ENCODE measurements at places on chromosomes 6 and 20.

DNA sequence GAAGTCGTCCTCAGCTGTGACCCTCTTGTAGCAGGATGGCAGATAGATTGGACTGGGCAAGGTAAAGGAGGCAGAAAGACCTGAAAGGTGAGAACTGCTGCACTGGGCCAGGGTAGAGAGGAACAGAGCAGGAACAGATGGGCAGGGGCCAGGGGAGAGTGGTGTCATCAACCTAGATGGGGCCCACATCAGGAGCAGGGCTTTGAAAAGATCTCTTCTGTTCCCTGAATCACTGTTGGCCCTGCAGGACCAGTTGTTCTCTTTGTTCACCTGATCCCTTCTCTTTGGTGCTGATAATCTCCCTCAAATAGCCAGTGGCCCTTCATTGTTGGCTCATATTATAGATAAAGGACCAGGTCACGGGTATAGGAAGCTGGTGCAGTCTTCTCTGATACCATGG, 59.9 kb downstream of the DTD1 start:
- DNase-seq: no peak

GRCh38 chr6:12324748-12325147, 34.6 kb downstream of the EDN1 start:
- no peak for DNase-seq

DNA sequence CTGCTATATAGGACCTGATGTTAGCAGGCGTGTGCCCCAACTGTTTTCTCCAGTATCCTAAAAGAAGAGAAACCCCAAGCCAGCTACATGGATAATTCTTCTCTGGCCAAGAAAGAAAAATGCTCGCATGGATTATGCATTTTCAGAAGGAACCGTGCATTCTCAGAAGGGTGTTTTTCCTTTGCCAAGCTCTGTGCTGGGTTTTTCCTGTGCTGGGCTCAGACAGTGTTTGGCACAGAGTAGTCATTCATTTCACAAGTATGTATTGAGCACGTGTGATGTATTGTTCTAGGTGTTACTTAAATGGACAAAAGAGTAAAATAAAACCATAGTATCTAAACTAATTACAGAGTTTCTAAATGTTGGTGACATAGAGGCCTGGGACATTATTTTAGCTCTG, 62.7 kb upstream of the ZNF133 start:
- no peak for DNase-seq

GRCh38 chr20:55500130-55500529, 505.2 kb downstream of the CBLN4 start:
- no peak for DNase-seq

- peak; percentile 70 for DNase-seq
Measured at GRCh38 chr6:15504581-15505350, 158.1 kb downstream of the DTNBP1 start.

- DNase-seq: peak; percentile 49
Measured at GRCh38 chr6:132750455-132751248, 7.1 kb downstream of the VNN2 start.

GRCh38 chr20:60062431-60063047, 104.3 kb downstream of the CDH26 start:
- DNase-seq: no peak

- DNase-seq: no peak
Measured at GRCh38 chr20:36304786-36305495, 1.2 kb upstream of the DLGAP4 start.

DNA sequence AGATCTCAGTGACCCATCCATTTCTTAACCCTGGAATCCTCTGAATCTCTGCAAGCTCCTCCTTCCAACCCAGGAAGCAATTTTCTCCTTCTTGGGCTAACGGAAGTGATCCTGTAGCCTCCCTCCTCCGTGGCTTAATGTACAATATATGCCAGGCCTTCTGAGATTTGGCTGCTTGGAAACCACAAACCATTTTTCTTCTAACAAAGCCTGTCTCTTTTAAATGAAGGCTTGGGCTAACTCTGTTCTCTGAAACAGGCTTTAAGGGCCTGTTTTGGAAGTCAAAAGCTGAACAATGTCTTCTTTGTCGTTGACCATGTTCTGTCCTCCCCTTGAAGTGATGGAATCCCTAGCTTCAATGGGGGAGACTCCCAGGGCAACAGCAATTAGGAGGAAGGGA, 14.9 kb downstream of the FYN start:
- no peak for DNase-seq

DNA sequence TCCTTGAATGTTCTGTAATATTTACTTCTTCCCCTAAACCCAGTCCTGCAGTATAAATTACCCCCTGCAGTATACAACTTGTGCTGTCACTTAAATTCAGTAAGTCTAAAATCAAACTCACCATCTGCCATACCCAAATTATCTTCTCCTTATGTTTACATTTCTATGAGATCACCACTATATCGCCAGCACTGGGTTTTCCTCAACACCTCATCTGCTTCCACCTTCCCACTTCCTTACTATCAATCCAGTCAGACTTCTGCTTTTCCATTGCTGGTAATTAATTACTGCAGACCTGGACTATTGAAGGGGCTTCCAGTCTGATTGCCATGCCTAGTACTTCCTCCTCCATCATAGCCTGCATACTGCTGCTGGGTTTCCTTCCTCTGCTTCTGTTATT, 15.2 kb downstream of the EFHC1 start:
- no peak for DNase-seq

DNA sequence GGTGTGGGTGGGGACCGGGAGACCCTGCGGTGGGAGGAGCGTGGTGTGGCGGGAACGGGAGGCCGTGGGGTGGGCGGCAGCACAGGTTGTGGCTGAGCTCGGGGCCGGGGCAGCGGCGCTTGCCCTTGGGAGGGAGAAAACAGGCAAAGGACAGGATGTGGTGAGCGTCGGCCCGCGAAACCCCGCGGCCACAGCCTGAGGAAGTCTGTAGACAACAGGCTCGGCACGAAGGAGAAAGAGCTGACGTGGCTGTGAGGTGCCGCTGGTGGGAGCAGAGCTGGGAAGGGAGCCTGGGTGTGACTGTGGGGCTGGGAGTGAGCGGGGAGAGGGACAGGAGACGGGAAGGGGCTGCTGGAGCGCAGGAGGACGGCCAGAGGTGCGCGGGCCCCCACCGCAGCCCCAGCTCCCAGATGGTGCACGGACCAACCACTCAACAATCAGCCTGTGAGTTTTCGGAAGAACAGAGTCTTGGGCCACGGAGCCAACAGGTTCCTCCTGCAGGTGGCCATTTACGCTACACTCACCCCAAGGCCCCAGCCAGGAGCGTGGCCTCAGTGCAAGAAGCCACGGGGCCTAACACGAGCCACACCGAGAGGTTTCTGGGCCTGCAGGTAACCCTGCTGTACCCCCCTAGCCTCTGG, 202.8 kb downstream of the DLL1 start:
- DNase-seq: no peak

DNA sequence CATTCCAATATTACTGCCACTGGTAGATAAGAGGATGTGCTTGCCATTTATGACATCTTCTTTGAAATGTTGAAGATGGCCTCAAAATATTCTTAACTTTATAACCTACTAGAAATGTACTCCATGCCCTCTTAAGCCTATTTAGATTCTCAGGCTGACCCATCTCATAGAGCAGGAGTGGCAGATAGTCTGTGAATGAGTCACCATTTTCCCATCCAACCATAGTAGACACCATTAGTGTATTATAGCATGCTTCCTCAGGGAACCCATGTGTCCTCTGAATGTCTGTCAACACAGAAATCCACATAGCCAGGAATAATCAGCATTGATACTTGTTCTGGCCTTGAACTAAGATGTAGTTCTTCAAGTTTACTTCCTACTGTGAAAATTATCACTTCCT, 150.2 kb downstream of the IMPG1 start:
- no peak for DNase-seq

DNA sequence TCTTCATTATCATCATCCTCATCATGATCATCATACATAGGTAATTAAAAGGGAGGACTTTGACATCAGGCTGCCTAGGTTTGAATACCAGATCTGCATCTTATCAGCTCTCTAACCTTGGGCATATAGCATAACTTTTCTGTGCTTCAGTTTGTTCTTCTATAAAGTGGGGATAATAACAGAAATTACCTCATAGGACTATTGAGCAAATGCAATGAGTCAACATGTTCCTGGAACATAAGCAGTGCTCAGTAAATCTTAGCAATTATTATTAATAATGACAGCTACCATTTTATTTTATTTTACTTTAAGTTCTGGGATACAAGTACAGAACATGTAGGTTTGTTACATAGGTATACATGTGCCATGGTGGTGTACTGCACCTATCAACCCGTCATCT, 7.2 kb downstream of the C20orf202 start:
- no peak for DNase-seq

DNA sequence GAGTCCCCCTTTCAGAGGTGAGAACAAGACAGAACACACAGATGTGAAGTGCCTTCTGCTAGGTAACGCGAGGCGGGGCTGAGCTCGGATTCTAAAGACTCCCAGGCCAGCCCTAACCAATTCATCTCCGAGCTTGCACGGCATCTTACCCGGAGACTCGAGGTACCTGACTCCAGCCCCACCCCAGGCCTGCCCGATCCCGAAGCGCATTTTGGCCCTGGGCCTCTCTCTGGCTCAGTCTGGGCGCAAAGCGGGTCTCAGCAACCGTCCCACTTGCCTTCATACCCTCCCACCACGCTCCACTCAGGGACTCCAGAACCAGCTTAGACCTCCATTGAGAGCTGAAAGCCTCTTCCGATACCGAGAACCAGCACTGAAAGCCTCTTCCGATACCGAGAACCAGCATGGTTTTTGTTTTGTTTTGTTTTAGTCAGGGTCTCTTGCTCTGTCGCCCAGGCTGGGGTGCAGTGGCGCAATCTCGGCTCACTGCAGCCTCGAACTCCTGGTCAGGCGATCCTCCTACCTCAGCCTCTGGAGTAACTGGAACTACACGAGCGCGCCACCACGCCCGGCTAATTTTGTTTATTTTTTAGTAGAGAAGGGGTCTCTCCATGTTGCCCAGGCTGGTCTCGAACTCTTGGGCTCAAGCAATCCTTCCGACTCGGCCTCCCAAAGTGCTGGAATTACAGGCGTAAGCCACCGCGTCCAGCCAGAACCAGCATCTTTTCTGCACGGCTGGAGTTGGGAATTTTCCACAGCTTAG, 557 bp upstream of the DYNLRB1 start:
- DNase-seq: peak; percentile 58

- DNase-seq: no peak
Measured at GRCh38 chr6:72412709-72413044, 209.2 kb upstream of the KCNQ5 start.

DNA sequence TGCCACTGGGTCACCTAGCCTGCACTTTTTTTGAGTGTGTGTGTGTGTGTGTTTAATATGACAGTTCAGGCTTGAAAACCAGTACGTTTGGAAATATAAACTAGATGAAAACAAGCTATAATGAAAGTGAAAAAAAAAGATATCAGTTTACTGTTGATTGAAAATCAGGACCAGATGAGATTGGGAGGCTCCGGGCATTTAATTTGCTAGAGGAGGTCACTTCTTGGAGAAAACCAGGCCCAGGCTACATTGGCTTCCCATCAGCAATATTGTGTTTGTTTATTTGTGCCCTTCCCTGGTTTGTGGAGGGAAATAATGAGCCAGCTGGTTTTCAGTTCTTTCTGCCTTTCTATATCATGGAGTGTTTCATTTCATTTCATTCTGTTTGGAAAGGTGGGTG, 246.6 kb upstream of the JAG1 start:
- DNase-seq: no peak

DNA sequence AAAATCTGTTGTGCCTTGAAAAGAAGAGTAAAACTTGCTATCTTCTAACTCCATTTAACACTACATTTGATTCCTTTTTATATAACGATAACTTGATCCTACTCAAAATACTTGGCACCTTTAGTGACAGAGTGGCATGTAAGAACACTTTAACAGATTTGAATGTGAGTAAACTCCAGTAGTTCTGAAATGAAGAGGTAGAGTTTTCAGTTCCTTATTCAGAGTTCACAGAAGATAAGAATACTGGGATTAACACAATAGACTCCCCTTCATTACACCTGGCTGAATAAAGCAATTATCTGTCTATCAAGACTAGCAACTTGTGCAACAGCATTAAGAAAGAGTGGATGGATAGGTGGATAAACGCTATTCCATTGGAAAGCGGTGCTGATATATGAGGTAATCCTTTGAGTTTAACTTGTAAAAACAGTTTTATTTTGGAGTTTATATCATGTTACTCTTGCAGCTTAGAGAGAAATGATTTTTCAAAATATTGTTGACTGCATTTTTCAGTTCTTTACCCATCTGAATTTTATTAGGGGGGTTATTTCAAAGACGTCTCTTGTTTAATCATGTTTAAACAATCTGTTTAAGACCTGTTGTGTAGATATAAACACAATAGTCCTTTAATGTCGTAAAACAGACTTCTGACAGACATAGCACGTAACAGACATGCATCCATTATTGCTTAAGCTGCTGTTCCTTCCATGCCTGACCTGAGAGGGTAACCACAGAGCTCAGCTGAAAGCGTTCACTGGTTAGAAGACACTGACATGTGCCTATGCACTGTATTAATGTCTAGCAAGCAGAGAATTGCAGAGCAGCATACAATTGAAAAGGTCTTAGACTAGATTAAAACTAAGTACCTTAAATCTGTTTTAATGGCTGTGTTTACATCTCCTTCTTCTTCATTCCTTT, 102.4 kb upstream of the SUPT3H start:
- DNase-seq: no peak

DNA sequence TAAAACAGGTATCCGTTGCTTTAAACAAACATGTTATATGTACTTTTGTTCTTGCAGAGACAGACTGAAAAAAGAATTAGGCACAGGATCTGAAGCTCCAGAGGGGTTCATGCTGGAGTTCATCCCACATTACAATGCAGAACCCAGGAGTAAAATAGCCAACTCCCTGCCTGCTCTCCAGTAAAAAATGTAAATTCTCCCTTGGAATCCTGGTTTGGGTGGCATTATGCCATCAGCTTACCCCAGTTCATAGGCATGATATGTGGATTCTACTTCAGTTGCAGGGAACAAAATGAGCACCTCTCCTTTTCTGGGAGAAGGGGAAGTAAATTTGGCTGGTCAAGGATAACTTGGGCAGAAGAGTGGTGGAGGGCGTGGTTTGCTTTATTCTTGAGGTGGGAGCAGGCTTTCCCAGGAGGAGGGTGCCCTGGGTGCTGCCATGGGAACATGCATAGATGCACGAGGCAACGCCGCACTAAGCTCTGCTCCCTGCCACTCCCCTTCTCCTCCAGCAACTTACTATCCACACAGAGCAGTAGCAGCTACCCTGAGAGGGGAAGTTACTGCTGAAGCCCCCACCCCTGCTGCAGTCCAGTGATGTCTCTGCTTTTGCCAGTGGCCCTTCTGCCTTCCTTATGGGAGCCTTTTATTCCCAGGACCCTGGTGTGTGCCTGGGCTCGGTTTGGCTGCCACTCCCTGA, 71.6 kb upstream of the GLP1R start:
- no peak for DNase-seq

GRCh38 chr6:87847135-87847829, 145.2 kb upstream of the AKIRIN2 start:
- DNase-seq: no peak

- DNase-seq: no peak
Measured at GRCh38 chr6:159092631-159093030, 47.8 kb upstream of the TAGAP start.

- DNase-seq: no peak
Measured at GRCh38 chr6:7166410-7167293, 58.9 kb downstream of the RREB1 start.
